H54 (cell line): ENCODE measurements at places on chromosomes 3 and 15.
A peak's percentile ranks its signal among the peaks of the same experiment; 100 is the strongest.

DNA sequence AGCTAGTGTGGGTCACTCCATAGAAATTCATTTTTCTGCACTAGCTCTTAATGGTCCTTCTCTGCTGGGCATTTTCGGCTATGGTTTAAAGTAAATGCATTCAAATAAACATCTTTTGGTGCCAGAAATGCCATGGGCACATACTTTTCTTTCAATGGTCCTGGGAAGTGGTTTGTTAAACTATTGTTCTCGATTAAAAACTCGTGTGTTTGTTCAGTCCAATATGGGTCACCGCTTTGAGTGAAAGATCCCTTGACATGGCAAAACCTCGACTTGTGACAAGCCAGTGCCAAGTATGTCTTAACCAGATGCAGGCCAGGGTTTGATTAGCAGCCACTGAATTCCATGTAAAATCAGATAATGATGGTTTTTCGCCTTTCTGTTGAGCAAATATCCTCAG lies 331.9 kb upstream of the WNT5A start:
- no peak for DNase-seq

DNA sequence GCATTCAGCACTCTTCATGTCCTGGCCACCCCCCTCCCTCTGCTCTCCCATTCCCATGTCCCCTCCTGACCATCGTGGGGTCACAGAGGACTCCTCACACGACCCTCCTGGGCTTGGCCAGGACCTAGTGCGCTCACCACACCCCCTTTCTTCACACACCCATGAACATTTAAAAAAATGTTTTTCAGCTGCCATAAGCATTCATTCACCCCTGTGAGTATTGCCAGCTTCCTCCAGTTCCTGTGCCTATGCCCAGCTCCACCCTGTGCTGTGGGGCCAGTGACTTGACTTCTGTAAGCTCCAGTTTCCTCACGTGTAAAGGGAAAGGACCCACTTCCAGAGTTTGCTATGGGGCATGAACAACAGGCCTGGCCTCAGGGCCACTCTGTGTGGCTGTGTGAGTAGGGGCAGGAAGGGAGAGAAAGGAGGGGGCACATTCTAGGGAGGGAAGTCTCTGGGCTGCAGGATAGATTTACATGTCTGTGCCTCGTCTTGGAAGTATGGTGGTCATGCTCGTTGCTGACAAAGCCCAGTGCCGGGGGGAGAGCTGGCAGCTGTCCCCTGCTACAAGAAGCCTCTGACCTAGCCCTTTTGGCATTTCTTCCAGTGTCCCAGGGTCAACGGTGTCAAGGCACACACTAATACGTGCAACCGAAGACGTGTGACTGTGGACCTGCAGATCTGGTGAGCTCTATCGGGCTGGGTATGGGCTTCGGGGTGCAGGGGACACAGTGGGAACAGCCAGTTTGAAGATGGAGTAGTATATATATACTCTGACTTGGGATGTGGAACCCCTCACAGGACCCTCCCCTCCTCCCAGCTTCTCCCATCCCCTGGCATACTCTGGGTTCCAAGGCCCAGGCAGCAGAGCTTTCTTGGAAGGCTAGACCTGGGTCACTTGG lies 22.8 kb downstream of the ESYT3 start:
- no peak for DNase-seq

- no peak for DNase-seq
These were observed 109.7 kb upstream of the FAM3D start for GRCh38 chr3:58776231-58776630.

- no peak for DNase-seq
These were observed 724.9 kb downstream of the NSUN3 start for GRCh38 chr3:94787734-94788270.

- DNase-seq: no peak
These were observed 136.6 kb downstream of the DUT start for GRCh38 chr15:48467801-48468200.

- no peak for DNase-seq
These were observed 515 bp upstream of the MTHFS start for GRCh38 chr15:79897380-79897678.

- DNase-seq: no peak
These were observed 42.7 kb downstream of the HDGFL3 start for GRCh38 chr15:83164771-83165404.

- no peak for DNase-seq
These were observed 131.1 kb upstream of the GADL1 start for GRCh38 chr3:31025541-31025940.

GRCh38 chr3:184583578-184584451 lies 22.2 kb downstream of the EPHB3 start:
- no peak for DNase-seq

GRCh38 chr3:185460719-185461350 lies 38.0 kb downstream of the TMEM41A start:
- DNase-seq: peak; percentile 20

DNA sequence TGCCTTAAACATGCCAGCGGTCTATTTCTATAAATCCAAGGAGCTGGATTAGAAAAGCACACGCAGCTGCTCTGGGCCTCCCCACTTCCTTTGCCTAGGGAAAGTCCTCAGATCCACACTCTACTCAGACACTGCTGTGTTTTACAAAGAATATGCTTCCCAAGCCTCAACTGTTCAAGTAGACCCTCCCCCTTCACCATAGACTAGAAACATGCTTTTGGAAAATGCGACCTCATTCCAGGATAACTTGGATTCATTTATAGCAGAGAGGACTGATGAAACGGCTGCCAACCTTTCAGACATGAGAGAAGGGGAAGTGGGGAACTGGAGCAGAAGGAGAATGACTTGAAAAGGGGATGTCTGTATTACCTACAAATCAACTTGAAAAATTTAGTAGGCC lies 64.0 kb downstream of the P3H2 start:
- no peak for DNase-seq

GRCh38 chr3:141707741-141708203 lies 30.3 kb upstream of the RNF7 start:
- peak; percentile 17 for DNase-seq

GRCh38 chr15:48754011-48754410 lies 56.9 kb downstream of the CEP152 start:
- DNase-seq: no peak

DNA sequence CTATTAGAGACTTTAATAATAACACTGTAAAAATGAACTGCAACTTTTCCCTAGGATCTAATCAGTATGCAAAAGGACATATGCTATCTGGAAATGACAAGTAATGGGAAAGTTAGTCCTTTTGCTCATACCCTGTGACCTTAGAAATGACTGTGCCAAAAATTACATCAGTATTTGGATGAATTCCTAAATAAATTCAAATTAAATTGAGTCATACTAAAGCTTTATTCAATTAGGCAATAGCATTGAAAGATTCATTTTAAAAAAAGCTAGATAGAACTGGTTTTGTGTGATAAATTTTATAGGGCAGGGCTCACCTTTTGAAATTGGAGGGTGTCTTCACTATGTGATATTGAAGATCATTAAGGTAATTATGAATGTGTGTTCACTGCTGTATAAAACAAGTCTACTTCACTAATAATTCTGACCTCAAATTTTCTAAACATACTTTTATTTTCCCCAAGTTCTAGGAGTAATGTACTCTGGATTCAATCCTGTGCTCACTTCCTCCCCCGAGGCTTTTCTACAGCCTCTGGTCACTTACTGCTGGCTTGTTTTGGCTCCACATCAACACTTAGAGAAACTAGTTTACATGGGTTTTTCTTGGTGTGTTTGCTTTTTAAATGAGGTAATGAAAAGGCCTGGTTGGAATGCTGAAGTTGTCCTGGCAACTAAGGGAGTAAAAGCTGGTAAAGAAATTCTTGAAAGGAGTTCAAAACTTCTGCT lies 44.4 kb upstream of the SPTSSB start:
- DNase-seq: no peak

DNA sequence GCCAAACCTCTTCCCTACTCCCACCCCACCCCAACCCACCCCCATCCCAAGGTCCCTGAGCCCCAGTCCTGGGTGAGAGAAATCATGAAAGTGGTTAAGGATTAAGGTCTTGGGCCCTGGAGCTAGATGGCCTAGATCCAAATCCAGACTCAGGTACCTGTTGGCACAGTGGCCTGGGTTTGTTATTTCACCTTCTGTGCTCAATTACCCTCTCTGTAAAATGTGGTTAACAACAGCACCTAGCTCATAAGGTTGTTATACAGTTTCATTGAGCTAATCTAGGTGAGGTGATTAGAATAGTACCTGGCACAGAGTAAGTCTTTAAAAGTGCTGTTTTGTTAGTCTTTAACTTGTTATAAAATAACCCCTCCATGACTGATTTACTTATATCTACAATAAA lies 6.4 kb upstream of the SNUPN start:
- DNase-seq: no peak

- DNase-seq: no peak
These were observed 579.5 kb downstream of the PDCD6IP start for GRCh38 chr3:34377961-34378360.

DNA sequence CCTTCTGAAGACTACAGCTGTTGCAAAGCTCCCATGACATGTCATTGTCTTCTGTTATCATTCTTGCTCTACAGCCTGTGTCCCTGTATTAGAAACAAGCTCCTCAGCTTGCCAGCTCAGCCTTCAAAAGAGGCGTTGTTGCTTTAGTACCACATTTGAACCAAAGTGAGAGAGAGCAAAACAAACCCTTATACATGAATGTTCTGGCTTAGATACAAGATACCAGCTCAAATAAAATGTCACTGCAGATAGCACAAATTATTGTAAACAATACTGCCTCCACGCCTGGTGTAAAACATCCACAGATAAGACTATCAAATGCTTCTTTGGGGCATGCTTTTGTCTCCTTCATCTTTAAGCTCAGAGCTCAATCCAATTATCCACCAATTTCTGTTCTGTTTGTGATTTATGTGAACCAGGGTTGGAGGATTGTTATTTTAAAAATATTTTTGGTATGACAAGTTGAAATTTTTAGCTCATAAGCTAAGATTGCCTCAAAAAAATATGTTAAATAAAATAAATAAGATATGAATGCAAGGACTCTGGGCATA lies 403.6 kb upstream of the CDIN1 start:
- no peak for DNase-seq

GRCh38 chr3:195123281-195123691 lies 147.7 kb downstream of the XXYLT1 start:
- no peak for DNase-seq

DNA sequence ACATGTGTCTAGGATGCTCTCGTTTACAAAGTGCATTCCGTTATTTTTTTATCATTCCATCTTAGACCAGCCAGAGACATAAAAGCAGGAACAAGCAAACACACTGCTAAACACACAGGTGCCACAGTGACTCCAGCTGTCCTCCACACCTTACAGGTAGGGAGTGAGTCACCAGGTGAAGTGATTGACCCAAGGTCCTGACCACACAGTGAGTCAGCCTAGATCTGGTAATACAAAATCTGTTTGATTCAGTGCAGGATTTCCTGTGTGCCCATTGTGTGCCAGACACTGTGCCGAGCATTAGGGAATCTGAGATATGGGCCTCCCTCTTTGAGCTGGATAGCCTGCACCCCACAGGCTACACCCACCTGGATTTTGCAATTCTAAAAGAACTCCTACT lies 16.7 kb upstream of the BFSP2 start:
- DNase-seq: no peak

DNA sequence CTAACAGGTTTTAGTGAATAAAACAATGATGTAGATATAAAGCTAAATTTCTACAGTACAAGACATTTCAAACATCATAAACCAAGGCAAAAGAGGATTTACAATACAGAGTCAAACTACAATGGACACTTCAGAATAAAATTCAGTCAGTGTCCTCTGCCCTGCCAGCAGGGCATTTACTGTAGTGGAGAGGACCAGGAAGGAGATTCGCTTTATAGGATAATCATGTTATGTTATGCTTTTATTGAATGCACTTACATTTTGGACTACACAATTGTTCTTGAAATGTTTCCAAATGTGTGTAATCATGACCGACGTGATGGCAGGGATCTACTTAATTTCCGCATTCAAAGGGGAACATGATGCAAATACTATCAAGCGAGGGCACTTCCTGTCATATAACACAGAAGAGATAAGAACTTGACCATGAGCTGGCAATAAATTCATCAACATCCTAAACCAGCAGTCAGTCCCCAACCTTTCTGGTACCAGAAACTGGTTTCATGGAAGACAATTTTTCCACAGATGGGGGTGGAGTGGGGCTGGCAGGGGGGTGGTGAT lies 925.6 kb downstream of the FHIT start:
- DNase-seq: no peak

- DNase-seq: no peak
These were observed 113.0 kb upstream of the PFN2 start for GRCh38 chr3:150083655-150084042.

DNA sequence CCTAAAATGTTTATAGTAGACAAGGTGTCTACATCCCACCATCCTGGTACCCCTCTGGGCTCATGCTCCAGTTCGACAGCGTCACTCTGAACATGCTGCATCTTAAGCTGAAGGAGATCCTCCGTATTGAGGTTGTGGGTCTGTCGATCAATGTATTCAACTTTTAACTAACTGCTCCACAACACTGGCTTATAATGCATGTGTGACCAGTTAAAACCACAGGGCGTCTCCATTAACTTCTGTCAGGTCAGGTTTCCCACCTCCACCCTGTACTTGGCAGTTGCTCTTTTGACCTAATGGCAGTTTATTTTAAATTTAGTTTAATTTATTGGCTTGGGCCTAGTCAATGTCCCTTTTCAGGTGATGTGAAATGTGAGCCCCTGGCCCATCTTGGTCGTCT lies 17.8 kb upstream of the RARRES1 start:
- no peak for DNase-seq

- DNase-seq: no peak
These were observed 166.6 kb downstream of the PLD1 start for GRCh38 chr3:171643681-171644080.

DNA sequence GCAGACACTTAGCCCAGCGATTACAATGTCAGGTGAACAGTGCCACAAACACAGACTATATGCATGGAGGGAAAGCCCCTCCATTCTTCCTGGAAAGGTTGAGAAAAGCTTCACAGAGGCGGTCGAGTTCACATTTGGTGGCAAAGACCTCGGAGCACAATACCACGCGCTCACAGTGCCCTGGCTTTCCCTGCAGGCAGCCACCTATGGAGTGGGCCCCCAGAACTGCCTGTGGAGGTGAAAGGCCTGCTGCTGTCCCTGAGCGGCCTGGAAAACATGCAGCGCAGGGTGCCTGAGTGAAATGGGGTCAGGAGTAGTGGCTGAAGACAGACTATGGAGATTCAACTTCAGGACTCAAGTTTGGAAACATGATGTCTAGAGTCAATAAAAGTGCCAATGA lies 26.9 kb downstream of the PDIA5 start:
- no peak for DNase-seq

DNA sequence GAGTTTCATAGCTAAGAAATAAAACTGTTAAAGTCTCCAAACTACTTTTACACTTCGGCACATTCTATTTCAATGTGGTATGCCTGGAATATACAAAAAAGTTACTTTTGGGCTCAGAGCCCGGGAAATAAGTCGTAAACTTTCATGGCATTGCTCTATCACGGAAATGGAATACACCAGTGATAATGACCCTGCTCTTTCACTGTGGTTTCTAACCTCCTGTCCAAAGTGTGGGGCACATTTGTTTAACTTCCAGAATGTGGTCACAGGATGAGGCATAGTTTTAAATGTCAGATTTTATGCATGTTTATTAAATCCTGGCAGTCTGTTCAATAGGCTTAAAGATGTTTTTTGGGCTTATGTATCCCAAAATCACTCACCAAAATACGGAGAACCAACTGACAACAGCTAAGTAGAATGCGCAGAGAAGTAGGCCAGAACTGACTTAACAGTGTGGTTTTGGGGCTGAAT lies 5.1 kb downstream of the CXCR6 start:
- DNase-seq: no peak

- no peak for DNase-seq
These were observed 32.0 kb upstream of the PPP4R2 start for GRCh38 chr3:72964633-72965032.
